ENCODE measurements at places on chromosomes 5 and 9.

- DNase-seq: no peak
Measured at GRCh38 chr5:153429761-153430380, 60.6 kb upstream of the GRIA1 start.

GRCh38 chr5:82707741-82708140 is 369.5 kb downstream of the TMEM167A start:
- no peak for DNase-seq

- DNase-seq: no peak
Measured at GRCh38 chr5:112696786-112697185, 40.9 kb upstream of the APC start.

- no peak for DNase-seq
Measured at GRCh38 chr5:95081500-95081960, 203.4 kb downstream of the MCTP1 start.

GRCh38 chr5:61816146-61816545 is 484.1 kb downstream of the ZSWIM6 start:
- no peak for DNase-seq

- no peak for DNase-seq
Measured at GRCh38 chr9:73116031-73116430, 35.6 kb upstream of the ANXA1 start.

GRCh38 chr5:112594095-112594850 is 143.4 kb upstream of the APC start:
- no peak for DNase-seq

DNA sequence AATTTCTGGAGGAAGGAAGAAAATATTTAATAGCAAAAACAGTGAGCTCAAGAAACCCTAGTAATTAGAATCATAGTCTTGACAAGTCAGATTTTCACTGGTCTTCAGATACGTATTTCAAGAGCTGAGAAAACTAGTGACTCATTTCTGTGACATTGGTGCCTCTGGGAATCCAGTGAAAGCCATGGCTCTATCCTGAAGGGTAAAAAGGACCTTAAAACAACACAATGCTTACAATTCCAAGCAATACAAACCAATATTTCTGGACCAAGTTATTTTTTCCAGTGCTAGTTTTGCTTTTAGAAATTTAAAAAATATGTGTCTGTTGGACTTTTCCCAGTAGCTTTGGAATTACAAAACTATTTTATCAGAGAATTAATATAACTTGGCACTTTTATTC is 140.3 kb downstream of the LPAR1 start:
- DNase-seq: no peak

DNA sequence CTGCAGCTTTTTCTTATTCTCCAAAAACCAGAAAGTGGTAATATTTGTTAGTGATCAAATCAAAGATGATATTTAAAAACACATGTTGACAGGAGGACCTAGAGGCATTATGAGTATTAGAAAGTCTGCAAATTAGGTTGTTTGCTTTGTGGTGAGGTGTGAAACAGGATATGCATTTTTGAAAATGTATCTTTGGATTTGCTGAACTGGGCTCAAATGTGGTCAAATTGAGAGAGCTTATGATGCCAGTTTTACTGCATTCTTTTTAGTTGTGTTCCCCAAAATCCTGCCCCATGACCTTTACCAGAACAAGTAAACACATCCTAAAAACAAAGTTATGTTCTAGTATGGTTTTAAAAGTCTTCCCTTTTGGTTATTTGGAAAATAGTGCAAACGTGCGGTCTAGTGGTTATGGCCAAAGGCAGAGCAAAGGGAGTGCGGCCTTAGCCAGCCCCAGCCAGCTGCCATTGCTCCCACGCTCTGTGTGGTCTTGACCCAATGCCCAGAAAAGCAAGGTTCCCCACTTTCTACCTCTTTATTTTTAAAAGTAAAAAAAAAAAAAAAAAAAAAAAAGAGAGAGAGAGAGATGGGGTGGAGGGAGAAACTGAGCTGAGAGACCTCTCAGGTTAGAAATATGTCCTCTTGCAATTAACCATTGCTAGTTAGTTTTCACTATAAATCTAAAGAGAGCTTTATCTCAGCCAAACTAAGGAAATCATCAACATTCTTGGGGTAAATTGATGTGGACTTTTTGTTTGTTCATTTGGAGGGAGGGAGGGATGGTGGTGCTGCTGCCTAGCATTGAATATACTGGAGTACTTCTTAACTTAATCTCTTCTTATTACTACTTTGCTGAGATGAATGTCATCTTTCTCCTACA is 176.6 kb downstream of the ARHGAP26 start:
- no peak for DNase-seq

DNA sequence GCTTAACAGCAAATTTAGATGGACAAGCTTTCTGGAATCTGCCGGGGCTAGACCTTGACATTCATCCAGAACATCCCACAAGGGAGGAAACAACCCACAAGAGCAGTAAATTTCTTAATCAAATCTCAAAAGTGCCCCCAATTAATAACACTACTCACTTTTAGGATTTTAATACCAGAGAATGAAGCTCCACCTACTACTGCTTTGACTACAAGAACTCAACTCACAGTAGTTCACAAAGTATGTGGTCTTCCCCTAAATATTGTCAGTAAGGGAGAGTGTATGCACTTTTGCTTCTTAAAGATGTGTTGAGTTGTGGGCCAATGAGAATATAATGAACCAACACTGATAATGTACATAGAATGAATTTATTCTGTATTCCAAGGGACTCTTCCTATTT is 94.7 kb downstream of the EBF1 start:
- DNase-seq: no peak

DNA sequence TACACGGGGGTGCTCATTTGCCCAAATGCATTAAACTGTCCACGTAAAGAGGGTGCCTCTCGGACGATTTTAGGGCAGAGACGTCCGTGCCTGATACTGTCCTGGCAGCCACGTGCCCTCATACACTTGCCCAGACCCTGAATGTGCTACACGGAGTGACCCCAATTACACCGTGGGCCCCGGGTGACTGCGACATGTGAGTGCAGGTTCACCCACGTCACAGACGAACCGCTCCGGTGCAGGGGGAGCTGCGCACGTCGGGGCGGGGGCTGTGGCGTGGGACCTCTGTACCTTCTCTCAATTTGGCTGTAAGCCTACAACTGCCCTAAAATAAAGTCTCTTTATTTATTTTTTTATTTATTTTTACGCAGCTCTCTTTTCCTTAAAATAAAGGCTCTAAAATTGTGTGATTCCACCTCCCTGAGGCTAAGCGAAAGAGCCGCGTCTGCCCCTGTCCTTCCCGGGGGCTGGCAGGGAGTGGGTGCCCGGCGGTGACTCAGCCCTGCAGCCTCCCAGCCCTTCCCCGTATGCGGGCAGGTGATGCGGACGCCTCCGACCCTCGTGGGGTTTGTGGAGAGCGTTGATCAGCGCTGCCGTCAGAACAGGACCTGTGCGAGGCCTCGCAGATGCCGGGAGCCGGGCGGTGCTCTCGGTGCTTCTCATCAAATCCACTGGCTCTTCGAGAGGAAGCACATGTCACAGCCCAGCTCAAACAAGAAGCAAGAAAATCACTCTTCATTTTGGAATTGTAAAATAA is 9.2 kb upstream of the EGFL7 start:
- no peak for DNase-seq

GRCh38 chr5:133716532-133717183 is 104.3 kb upstream of the FSTL4 start:
- no peak for DNase-seq

- DNase-seq: no peak
Measured at GRCh38 chr5:92206681-92207080, 823.6 kb upstream of the ARRDC3 start.

DNA sequence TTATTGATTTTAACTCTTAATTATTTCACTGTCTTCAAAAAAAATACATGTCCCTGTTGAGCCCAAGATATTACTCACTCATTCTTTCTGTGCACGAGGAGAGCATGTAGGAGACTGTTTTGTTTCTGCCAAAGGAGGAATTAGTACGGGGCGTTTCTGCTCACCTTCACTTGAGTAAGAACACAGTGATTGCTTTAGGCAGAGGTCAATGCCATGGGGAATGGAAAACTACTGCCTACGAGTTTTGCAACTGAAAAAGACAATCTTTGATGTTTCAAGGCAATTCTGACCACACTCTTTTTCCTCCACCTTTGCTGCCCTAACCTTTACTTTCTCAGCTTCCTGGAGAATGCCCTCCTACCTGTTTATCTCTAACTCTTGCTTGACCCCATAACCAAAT is 109.4 kb downstream of the CCDC192 start:
- DNase-seq: no peak

GRCh38 chr5:112917453-112917995 is 4.5 kb downstream of the REEP5 start:
- DNase-seq: no peak

GRCh38 chr5:123207852-123208251 is 118.8 kb downstream of the PRDM6 start:
- DNase-seq: no peak

DNA sequence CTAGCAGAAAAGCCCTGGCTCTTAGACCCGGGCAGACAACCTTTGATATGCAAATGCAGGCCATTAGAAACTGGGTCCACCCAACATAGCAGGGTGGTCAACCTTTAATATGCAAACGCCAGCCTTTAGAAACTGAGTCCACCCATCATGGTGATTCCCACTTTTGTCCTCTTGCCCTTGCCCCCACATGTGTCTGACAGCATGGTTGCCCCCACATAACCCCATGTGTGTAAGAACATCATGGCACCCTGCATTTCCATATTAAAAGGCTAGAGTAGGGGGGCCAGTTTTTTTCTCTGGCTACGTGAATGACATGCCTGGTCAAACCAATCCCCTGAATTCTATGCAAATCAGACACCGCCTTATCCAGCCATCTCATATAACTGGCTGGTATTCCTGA is 273.2 kb upstream of the PRDM9 start:
- DNase-seq: no peak

- DNase-seq: no peak
Measured at GRCh38 chr9:22010866-22011625, 1.9 kb upstream of the CDKN2B start.

DNA sequence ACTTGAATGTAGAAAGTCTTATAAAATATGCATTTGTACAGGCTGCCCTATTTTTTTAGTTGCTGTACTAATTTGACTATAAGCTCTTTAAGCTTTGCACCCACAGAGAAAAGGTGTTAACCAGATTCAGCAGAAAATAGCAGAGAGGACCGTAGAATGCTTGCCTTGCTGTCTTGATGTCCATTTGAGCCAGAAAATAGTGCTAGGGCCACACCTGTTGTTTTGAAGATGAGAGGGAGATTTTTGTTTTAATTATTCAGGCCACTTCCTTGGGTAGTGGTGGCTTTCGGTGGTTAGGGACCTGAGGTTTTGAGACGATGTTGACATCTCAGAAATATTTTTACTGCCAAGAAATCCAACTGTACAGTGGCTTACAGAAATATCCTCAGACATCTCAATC is 196.0 kb downstream of the SPATA31D1 start:
- no peak for DNase-seq

GRCh38 chr9:105639936-105640335 is 22.3 kb upstream of the TAL2 start:
- DNase-seq: no peak

GRCh38 chr9:100211476-100211875 is 112.4 kb downstream of the INVS start:
- no peak for DNase-seq

DNA sequence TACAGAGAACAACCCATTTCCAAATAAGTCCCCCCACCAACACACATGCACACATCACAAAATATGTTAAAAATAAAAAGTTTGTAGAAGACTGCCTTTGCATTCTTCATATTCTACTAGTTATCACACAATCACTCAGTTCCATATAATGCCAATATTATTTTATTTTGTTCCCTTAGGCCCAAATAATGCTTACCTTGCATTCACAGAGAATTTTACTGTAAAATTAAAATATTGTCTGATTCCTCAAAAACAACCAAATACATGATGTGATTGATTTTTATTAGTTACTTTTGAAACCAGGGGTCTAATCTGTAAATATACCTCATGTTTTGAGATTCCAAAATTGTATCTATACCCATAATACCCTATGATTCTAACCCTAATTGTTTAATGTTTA is 536.9 kb downstream of the CDH12 start:
- no peak for DNase-seq

DNA sequence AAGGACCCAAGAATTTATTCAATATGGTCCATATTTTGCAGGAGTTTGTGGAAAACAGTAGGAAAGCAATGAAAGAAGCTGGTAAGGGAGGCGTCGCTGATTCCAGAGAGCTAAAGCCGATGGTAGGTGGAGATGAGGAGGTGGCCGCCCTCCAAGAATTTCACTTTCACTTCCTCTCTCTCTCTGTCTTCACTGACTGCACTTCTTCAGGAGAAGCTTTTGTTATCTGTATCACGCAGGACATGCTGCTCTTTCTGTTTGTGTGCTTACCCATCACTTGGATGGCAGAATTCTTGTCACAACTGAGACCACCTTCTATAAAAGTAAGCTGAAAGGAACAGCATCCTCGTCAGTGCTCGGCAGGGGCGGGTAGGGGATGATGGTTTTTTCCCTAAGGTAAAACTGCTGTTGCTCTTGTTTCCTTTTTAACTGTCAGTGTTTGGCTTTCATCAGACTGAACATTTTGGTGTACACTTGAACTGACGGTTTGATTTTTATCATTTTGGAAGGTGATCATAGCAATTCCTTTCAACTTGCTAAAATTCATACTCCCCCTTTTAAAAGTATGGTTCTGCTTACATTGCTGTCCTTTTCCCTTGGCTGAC is 62.4 kb upstream of the FSD1L start:
- no peak for DNase-seq

- DNase-seq: no peak
Measured at GRCh38 chr5:31800351-31800750, 161.4 kb downstream of the PDZD2 start.

GRCh38 chr9:135536216-135536615 is 9.7 kb upstream of the OBP2A start:
- DNase-seq: no peak

GRCh38 chr5:160185626-160186360 is 43.5 kb upstream of the FABP6 start:
- no peak for DNase-seq

DNA sequence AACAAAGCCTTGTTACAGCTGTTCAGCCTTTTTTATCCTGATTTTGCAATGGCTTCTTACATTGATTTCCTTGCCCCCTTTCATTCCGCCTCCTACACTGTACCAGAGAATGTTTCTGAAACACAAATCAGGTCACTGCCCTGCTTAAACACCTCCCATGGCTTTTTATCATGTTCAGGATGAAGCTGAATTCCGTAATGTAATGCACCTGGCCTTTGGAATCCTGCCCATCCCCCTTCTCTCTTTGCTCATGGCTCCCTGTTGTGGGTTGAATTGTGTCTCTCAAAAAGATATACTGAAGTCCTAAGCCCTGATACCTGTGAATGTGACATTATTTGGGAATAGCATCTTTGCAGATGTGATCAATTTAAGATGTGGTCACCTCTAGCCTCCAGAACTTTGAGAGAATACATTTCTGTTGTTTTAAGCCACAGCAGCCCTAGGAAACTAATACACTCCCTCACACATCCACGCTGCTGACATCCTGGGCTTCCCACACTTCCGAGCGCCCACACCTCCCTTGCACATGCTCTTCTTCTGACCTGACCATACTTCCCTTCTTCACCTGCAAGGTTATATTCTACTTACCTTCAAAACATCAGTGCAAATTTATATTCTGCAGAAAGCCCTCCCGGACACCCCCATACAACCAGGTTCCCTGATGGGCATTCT is 101.2 kb downstream of the DNAH5 start:
- DNase-seq: no peak

- no peak for DNase-seq
Measured at GRCh38 chr9:86176468-86176867, 77.1 kb upstream of the GOLM1 start.

GRCh38 chr5:82018462-82018861 is 46.6 kb downstream of the ATG10 start:
- no peak for DNase-seq

GRCh38 chr5:37165761-37166160 is 83.4 kb downstream of the CPLANE1 start:
- DNase-seq: no peak

GRCh38 chr5:138369706-138370105 is 17.2 kb downstream of the KDM3B start:
- DNase-seq: no peak
